ENCODE measurements at places on chromosomes 4 and X.

DNA sequence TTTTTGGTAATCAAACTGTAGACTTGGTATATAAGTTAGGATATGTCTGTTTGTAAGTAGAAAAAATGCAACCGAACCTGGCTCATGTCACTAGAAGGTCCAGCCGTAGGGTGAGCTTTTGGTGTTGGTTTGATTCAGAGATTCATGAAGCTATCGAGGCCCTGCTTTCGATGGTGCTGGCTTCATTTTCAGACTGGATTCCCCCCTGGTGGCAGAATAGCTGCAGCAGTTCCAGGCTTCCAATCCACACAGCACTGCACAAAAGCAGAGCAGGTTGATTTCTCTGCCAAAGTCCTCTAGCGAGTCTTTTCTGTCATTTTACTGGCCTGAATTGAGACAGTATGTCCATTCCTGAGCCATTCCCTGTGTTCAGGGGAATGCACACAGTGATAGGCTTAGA lies 33.1 kb downstream of the PDK3 start:
- no peaks in the 10 kb centered on the region for H3K27me3 ChIP-seq
- no peak overlapping the region for H3K4me3 ChIP-seq
- peaks cover 21% of the 10 kb centered on the region for H3K4me1 ChIP-seq
- DNase-seq, result peak; percentile 20
- peaks cover 18% of the 10 kb centered on the region for H3K36me3 ChIP-seq
- H3K27ac ChIP-seq, result peak overlapping the region; percentile 21

DNA sequence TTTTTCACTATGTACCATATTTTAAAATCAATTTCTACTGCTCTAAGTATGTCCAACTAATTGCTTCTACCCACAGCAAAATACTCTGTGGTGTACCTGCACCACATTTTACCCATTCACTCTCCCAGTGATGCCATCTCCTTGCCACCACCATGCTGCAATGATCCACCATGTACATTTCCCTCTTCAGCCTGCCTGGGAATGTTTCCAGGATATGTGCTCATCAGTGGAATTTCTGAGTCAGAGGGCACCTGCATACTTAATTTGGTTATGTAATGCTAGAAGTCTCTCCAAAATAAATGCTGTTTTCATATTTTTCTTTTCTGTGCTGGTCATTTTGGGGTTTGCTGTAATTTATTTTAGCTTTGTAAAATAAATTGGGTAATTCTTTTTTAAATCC lies 33.2 kb upstream of the OCIAD2 start:
- H3K4me3 ChIP-seq, result no peak overlapping the region
- H3K4me1 ChIP-seq, result peaks cover 8% of the 10 kb centered on the region
- no peak overlapping the region for H3K27ac ChIP-seq
- no peaks in the 10 kb centered on the region for H3K27me3 ChIP-seq
- no peak for DNase-seq

- H3K4me3 ChIP-seq, result no peak overlapping the region
- H3K36me3 ChIP-seq, result no peaks in the 10 kb centered on the region
- DNase-seq, result no peak
- H3K27me3 ChIP-seq, result no peaks in the 10 kb centered on the region
Observed at GRCh38 chr4:115515772-115516171, 402.4 kb upstream of the NDST4 start.

GRCh38 chr4:172785613-172786012 lies 383.0 kb upstream of the GALNT7 start:
- no peaks in the 10 kb centered on the region for H3K36me3 ChIP-seq
- no peaks in the 10 kb centered on the region for H3K27me3 ChIP-seq
- H3K27ac ChIP-seq, result no peak overlapping the region
- H3K4me1 ChIP-seq, result no peaks in the 10 kb centered on the region
- no peak for DNase-seq
- H3K4me3 ChIP-seq, result no peak overlapping the region

DNA sequence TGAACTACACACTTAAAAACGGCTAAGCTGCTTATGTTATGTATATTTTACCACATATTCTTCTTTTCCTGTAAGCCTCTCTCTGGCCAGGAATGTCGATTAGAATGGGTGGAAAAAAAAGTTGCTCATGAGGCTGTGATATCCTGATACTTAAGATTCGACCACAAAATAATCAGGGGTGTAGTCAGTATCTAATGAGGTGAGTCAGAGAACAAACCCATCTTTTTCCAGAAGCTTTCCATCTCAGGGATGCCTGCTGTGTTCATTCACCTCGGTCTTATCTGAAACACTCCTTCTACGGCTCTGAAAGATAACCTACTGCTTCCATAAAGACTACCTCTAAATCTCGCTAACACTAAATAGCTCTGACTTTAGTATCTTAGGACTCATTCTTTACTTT lies 142.7 kb upstream of the MAP3K15 start:
- no peak overlapping the region for H3K4me3 ChIP-seq
- H3K36me3 ChIP-seq, result peaks cover 19% of the 10 kb centered on the region
- H3K27ac ChIP-seq, result no peak overlapping the region
- no peaks in the 10 kb centered on the region for H3K27me3 ChIP-seq

All from CD4-positive, alpha-beta T cell (primary cell).